ENCODE measurements at places on chromosomes 13 and 19.

- H3K27me3 ChIP-seq, result peaks cover 4% of the 10 kb centered on the region
- no peaks in the 10 kb centered on the region for H3K4me1 ChIP-seq
- H3K27ac ChIP-seq, result no peak overlapping the region
- peaks cover 3% of the 10 kb centered on the region for H3K36me3 ChIP-seq
Measured at GRCh38 chr19:45008552-45008951, 7.3 kb downstream of the RELB start.

GRCh38 chr19:17001603-17002183 is 24.9 kb downstream of the CPAMD8 start:
- H3K27ac ChIP-seq, result no peak overlapping the region
- no peaks in the 10 kb centered on the region for H3K4me1 ChIP-seq
- H3K27me3 ChIP-seq, result no peaks in the 10 kb centered on the region
- H3K4me3 ChIP-seq, result no peak overlapping the region

- H3K27me3 ChIP-seq, result no peaks in the 10 kb centered on the region
- no peaks in the 10 kb centered on the region for H3K36me3 ChIP-seq
- no peak overlapping the region for H3K4me3 ChIP-seq
- DNase-seq, result no peak
- no peak overlapping the region for H3K27ac ChIP-seq
Measured at GRCh38 chr19:56252699-56253422, 19.7 kb upstream of the EDDM13 start.

- no peak overlapping the region for H3K27ac ChIP-seq
- H3K4me3 ChIP-seq, result no peak overlapping the region
- DNase-seq, result no peak
- peaks cover 20% of the 10 kb centered on the region for H3K4me1 ChIP-seq
Measured at GRCh38 chr19:42290136-42290522, 11.8 kb upstream of the PRR19 start.
